ENCODE measurements at places on chromosomes 1 and 21. TPM values are rescaled to one million over a fixed set of nuclear protein-coding genes. Genes with fewer than 3 reads are reported as not detected.

PM20D1 gene
- 1.7 TPM for total RNA-seq

LMX1A gene
- 0.22 TPM for total RNA-seq

ITGB2 gene
- total RNA-seq, result 11.5 TPM

NPR1 gene
- 14.9 TPM for total RNA-seq

MYOC gene
- 21.0 TPM for total RNA-seq

SPRR3 gene
- not detected for total RNA-seq

BARHL2 gene
- not detected for total RNA-seq

PLA2G4A gene
- 1.3 TPM for total RNA-seq

SH2D1B gene
- total RNA-seq, result not detected

RHBG gene
- not detected for total RNA-seq

C1orf198 gene
- 73.9 TPM for total RNA-seq

GPR89A gene
- total RNA-seq, result 9.3 TPM

CAPN2 gene
- total RNA-seq, result 80.0 TPM

HAO2 gene
- total RNA-seq, result not detected

BCAN gene
- 0.16 TPM for total RNA-seq

RBP7 gene
- 7.4 TPM for total RNA-seq

FHAD1 gene
- total RNA-seq, result 0.32 TPM

REN gene
- not detected for total RNA-seq

VAV3 gene
- total RNA-seq, result 1.9 TPM

C1orf185 gene
- not detected for total RNA-seq

LIN28A gene
- total RNA-seq, result not detected

VWA5B1 gene
- not detected for total RNA-seq

CLCA1 gene
- not detected for total RNA-seq

S100A8 gene
- 71.3 TPM for total RNA-seq

INAVA gene
- 0.27 TPM for total RNA-seq

PPM1J gene
- total RNA-seq, result 10.7 TPM

LCE6A gene
- not detected for total RNA-seq

FMO2 gene
- 19.8 TPM for total RNA-seq

SWT1 gene
- total RNA-seq, result 5.3 TPM

WDR64 gene
- not detected for total RNA-seq

PGBD5 gene
- total RNA-seq, result 14.0 TPM

PWP2 gene
- total RNA-seq, result 1.6 TPM

MANEAL gene
- 2.1 TPM for total RNA-seq

All from cardiac septum (tissue), 1 donor.